Calu3 (cell line): ENCODE measurements at places on chromosomes 11 and 22.

- DNase-seq, result peak; percentile 19
Observed at GRCh38 chr22:44180706-44181032, at the start of gene PARVG. Gene PARVG, plus strand, starts transcription at chr22:44180925. Its CDS starts 2,405 bp downstream, at chr22:44183330.

DNA sequence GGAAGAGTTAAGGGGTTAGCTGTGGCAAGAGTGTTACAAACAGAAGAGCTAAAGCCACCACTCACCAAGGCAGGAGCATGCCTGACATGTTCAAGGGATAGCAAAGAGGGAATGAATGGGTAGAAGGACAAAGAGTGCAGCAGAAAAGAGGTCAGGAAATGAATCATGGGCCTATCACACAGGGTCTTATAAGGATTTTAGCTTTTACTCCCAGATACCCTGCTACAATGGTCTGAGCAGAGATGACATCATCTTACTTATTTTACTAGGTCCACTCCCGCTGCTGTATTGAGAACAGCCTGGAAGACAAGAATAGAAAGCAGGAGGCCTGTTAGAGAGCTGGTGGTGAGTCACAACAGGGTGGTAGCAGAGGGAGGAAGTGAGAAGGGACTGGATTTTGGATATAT lies 9.8 kb downstream of the TRAF6 start:
- peak; percentile 47 for DNase-seq

DNA sequence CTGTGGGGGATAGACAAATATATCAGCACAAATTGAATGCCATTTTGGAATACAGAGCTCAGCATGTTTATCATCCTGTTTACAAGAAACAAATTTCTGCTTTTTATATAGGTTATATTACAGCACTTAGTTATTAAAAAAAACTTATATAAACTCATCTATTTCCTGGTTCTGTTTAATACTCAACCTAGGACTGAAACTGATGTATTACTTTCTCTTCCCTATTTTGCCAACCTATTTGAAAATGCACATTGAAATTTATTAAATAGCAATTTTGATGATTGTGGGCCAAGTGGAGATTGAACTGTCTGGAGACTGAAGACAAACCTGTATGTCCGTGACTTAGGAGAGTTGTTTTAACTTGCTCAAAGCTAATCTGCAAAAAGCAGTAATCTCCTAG lies 288.3 kb upstream of the ANO3 start:
- no peak for DNase-seq

DNA sequence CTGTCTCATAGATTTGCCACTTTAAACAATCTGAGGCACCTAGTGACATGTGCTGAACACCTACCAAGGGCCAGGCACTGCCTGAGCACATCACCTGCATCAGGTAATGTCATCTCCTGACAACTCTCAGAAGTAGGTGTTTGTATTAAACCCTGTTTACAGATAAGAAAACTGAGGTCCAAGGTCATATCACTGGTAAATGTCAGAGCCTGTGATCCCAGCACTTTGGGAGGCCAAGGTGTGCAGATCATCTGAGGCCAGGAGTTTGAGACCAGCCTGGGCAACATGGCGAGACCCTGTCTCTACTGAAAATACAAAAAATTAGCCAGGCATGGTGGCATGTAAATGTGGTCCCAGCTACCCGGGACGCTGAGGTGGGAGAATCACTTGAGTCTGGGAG lies 39.1 kb upstream of the ACCSL start:
- DNase-seq, result no peak

GRCh38 chr11:66470015-66470414 lies 3.3 kb downstream of the PELI3 start:
- DNase-seq, result no peak

- DNase-seq, result no peak
Observed at GRCh38 chr11:121368364-121369240, 76.0 kb downstream of the SC5D start.
